ENCODE measurements at places on chromosomes 16 and 17.

- no peak for DNase-seq
Measured at GRCh38 chr17:41544491-41544892, 16.4 kb upstream of the KRT19 start.

DNA sequence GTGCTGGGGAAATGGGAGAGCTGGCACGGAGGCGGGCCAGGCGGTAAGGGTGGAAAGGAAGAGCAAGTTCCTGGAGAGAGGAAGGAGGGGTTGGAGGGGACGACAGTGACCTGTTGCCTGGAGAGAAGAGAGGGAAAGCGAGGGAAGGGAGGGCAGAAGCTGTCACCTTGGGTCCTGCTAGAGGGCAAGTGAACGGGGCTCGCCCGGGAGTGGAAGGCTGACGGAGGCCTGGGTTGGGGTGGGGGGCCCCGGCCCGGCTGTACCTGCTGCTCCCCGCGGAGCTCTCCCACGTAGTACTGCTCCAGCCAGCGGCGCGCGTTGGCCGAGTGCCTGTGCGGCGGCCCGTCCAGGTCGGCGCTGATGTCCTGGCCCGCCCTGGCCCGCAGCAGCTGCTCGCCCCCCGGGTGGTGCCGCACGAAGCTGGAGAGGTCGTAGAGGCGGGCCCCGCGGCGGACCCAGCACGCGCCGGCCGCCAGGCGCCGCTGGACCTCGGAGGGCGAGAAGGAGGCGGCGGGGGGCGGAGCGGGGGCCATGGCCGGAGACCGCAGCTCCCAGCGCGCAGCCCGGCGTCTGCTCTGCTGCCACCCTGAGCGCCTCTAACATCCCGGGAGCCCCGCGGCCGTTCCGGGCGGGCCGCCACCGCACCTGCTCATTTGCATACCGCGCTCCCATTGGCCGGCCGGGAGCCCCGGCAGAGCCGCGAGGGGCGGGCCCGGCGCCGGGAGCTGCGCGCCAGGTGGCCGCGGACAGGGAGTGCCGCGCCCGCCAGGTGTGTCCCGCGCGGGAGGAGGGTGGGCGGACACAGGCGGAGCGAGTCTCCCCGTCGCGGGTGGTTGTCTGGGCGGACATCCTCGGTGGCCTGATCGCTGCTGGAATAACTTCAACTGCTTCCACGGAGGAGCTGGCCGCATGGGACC lies at the start of gene FA2H:
TSS of gene FA2H (minus strand) at position 598 of the 917 bp plus-strand sequence. CDS start at position 533, 65 bp downstream.
- peak; percentile 99 for DNase-seq

- no peak for DNase-seq
Measured at GRCh38 chr17:60792250-60792898, 114.7 kb downstream of the BCAS3 start.

GRCh38 chr17:71975331-71975801 lies 145.5 kb upstream of the SOX9 start:
- no peak for DNase-seq

DNA sequence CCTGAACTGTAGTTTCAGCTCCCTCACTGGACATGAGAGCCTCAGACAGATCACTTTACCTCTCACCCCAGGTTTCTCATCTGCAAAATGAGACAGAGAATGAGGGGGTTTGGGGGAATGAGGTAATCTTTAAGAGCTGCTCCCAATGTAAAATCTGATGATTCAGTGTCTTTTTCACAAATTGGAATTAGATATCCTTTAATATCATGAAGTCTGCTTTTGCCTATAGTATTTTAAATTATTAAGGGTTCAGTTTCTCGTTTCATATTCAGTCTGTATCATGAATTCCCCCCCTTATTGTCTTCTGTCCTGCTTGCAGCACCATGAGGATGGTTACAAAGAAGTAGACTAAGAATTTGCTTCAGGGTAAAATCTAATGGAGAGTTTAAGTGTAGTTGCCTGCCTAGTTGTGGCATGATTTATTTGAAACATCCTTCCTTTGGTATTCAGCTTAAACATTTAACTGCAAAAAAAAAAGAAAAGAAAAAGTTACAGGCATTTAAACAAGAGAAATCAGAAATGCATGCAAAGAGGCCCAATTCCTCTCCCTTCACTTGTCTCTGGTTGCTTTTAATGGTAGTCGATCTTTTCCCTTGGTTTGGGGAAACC lies 77.3 kb downstream of the WNT3 start:
- no peak for DNase-seq

DNA sequence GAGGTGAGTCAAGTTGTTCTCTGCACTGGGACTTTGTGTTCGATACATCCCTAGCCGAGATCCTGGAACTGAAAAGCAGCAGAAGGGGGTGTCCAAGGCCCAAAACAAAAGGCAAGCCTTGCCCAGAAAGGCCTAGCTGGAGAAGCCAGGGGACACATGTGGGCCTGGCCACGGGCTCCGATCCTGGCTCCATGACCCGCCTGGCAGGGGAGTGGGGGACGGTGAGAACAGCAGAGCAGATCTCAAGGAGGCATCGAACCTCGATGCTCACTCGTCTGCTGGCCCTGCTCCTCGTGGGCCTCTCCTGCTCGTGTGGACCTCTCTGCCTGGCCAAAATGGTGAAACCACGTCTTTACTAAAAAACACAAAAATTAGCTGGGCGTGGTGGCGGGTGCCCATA lies 8.9 kb downstream of the CCNF start:
- DNase-seq: no peak

GRCh38 chr17:80761110-80761871 lies 216.7 kb downstream of the RPTOR start:
- DNase-seq: no peak

DNA sequence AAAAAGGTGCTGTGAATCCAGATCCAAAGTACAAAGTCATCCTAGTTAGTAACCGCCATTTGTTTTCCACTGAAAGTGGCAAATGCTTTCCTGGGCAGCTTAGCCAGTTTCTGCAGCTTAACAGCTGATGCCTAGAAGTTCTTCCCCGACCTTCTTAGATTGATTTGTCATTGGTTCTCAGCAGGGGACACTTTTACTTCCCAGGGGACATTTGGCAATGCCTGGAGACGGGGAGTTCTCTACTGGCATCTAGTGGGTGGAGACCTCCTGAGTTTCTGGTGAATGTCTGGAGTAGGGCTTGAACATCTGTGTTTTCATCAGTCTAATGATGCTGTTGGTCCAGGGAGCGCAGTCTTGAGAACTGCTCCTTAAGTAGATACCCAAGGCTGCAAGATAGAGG lies 7.6 kb downstream of the DNAJA3 start:
- no peak for DNase-seq

DNA sequence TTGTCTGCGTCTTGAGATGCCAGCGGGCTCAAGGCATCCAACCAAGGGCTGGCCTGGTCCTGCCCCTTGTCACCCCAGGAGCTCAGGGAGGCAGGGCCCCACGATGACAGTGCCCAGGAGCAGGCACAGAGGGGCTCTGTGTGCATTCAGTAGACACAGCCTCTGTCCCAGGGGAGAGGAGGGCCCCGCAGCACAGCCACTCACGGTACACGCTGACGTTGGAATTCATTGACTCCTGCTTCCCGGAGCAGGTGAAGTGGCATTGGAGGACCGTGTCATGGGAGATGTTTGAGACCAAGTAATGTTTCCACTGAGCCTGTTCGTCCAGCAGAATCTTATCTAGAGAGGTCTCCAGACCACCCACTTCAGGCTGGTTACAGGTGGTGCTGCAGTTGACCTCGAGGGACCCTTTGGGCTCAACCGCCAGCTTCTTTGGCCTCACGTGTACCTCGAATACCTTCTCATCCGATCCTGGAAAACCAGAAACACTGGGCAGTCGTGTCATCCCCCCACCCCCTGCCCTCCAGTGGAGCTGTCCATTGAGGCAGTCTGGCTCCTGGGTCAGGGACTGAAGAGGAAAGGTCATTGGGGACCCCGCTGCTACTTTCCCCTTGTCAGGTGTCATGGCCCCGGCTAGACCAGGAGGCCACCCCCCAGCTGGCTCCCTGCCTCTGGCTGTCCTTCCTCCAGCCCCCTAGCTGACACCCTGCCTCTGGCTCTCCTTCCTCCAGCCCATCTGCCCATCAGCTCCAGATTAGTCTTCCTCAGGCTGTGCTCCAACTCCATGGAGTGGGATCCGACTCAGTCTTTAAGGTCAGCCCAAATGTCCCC lies 7.0 kb downstream of the PRR29 start:
- DNase-seq: no peak

- DNase-seq: no peak
Measured at GRCh38 chr16:24430954-24431760, 108.2 kb upstream of the RBBP6 start.

DNA sequence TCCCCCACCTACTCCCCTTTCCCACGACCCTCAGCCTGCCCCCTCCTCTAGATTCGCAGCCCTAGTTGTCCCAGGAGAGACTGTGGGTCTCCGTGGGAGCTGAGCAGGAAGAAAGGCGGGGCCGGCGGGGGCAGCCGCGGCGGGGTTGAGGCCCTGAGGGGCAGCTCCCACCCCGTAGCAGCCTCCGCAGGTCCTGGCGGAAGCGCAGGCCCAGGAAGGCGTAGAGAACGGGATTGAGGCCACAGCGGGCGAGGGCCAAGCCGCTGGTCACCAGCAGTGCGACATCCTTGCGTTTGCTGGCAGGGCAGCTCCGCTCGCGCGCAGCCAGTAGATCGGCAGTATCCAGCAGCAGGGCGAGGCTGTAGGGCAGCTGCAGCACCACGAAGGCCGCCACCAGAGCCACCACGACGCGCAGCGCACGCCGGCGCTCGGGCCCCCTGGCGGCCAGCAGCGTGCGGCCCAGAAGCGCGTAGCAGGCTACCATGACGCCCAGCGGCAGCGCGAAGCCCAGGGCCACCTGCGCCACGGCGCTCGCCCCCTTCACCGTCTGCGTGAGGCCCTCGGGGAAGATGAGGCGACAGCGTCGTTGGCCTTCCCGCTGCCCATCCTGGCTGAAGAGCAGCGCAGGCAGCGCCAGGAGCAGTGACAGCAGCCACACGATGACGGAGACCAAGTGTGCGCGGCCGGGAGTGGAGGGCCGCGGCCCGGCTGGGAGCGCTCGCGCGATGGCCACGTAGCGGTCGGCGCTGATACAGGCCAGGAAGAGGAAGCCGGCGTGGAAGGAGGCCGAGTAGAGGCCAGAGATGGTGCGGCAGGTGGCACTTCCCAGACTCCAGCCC lies 1.9 kb downstream of the CCR10 start:
- DNase-seq: peak; percentile 65

- DNase-seq: no peak
Measured at GRCh38 chr17:64555281-64555680, 48.5 kb downstream of the CEP95 start.

GRCh38 chr17:56679777-56680422 lies 86.4 kb downstream of the NOG start:
- no peak for DNase-seq

- no peak for DNase-seq
Measured at GRCh38 chr16:65254144-65254543, 132.3 kb upstream of the CDH11 start.

GRCh38 chr16:22681554-22682291 lies 132.2 kb upstream of the HS3ST2 start:
- no peak for DNase-seq

- DNase-seq: no peak
Measured at GRCh38 chr16:9338510-9338909, 247.1 kb downstream of the HAPSTR1 start.

DNA sequence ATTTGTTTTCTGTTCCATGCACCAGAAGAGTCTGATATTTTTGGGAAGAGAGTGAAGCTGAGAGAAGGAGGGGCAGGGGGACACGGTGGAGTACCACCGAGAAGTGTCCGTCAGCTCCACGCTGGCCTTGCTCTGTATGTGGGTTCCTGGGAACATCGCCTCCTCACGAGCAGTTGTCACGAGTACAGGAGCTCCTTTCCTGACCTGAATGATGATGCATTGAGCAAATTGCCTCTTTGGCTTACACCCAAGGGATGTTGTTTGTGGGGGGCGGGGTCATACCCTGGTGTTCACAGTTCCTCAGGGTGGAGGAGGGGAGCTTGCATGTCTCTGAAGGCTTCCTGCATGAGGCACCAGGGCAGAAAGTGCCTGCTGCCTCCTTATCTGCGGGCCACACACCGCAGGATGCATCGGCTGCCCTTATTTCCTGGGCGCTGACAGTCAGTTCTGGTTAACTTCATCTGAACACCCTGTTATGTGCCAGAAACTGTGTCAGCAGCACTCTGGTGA lies 36.2 kb downstream of the RGS9 start:
- no peak for DNase-seq

DNA sequence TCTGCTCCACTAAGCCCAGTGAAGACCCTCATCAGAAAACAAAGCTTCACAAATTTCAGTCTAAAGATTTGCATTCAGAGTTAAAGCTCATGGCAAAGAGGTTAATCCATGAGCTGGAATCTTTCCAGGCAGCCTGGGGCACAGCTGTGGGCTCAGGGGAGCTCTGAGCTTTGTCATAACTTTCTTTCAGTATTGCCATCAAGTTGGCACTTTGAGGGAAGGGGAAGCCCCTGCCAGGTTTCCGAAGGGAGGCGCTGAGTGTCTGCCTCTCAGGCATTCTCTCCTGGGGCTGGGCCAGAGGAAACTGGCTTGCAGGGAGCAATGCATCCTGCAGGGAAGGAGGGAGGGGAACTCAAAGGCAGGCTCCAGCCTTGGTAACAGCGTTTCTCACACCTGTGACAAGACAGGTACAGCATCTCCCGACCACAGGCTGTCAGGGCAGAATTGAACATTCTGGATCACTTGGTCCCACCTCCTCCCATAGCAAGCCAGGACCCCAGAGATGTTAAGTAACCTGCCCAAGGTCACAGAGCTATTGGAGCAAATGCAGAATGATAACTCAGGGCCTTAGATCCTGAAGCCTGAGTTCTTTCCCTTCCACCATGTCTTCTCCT lies 3.9 kb downstream of the LPO start:
- no peak for DNase-seq

GRCh38 chr17:47279062-47279801 lies 25.6 kb downstream of the ITGB3 start:
- no peak for DNase-seq

GRCh38 chr16:85174871-85175723 lies 62.8 kb upstream of the CIBAR2 start:
- DNase-seq: no peak

DNA sequence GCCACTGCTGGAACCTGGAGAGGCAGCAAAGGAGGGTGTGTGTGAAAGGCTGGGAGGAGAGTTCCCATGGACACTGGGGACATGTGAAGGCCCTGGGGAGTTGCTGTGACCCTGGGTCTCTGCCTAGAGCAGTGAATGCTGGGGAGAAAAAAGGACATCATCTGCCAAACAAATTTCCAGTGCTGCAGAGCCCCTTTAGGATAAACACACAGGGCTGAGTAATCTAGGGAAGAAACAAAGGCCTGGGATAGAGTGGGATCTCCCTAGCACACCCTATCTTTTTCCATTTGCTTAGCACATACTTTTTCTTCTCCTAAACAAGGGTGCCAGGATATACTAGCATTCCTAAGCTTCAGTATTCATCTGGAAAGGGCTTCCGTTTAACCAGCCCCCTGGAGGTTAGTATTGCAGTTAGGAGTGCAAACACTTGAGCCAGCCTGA lies 3.3 kb upstream of the HIGD1B start:
- DNase-seq: no peak

Data from posterior cingulate gyrus (tissue), 11 donors.